ENCODE measurements at places on chromosomes 4 and X. TPM values are rescaled to one million over a fixed set of nuclear protein-coding genes. Genes with fewer than 3 reads are reported as not detected.

Gene SASH3
- total RNA-seq = not detected

Gene PFKFB1
- total RNA-seq = not detected

Gene APEX2
- total RNA-seq = 8.4 TPM

Gene SPANXD
- not detected for total RNA-seq

Gene GLRB
- 6.8 TPM for total RNA-seq

Gene POU4F2
- not detected for total RNA-seq

Gene SMR3B
- not detected for total RNA-seq

Gene LRCH2
- total RNA-seq = 21.8 TPM

Gene ANK2
- 26.4 TPM for total RNA-seq

Gene AREG
- total RNA-seq = 12.7 TPM

Gene GATA1
- total RNA-seq = not detected
